ENCODE measurements at places on chromosomes 11 and 22.
A peak's percentile ranks its signal among the peaks of the same experiment; 100 is the strongest.

GRCh38 chr11:24389575-24389974 is 107.3 kb upstream of the LUZP2 start:
- DNase-seq = no peak

DNA sequence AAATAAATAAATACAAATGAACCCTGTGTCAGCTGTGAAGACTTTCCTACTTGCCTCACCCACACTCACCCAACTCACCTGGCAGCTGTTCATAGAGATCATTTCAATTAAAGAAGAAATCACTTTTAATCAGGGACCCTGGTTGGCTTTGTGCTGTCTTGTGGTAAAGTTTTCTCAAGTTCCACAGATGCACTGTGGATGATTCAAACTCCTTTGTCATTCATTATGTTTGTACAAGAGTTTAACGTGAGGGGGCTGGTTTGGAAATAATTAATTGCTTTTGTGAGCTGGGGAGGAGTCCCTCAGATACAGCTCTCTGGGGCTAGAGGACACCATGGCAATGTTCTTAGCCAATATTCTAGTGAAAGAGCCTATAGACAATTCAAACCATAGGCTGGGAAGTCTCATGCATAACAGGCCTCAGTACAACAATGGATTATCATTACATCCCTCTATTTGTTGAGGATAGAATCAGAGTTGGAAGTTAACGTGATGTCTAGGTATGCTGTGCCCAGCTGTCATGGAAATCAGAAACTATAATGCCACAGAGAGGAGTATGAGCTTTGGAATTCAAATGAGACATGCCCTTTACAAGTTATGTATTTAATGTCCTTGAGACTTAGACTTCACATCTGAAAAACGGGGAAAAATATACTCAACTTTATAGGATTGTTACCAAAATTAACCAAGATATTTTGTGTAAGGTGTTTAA is 698.5 kb downstream of the KCNA4 start:
- no peak for DNase-seq

DNA sequence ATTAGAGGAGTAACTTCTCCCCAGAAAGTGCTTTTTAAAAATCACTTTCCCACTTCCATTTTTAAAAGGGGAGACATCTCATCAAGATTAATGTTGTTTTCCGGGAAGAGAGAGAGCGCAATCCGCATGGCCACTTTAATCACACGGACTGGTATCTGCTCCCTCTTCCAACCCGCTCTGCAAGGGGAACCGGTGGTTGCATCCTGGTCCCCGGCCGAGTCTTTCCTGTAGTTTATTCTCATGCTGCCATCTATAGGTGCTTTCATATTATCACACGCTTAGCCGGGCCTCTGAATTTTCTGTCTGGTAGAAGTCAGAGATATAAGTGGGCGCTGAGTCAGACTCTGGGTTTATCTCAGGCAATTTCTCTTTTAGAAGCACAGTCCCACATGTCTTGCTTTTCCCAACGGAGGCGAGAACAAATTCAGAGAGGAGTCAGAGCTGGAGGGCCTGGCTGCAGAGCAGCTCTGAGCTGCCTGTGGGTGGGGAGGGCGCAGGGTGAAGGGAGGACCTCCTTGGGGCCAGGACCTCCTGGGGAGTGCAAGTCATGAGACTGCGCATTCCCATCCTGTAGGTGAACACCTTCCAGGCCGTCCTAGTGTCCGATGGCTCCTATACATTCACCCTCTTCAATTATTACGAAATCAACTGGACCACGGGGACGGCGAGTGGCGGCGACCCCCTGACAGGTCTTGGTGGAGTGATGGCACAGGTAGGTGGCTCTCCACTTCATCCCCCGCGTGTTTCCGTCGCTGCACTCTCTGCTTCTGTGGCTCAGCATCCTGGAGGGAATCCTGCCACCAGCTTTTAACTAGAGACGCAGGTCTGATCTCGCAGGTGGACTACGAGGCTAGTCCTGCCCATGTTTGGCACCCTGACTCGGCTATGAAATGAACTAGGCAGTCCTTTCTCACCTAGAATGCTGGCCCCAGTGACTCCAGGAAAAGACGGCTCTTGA is 11.7 kb downstream of the TECTA start:
- DNase-seq = no peak

GRCh38 chr11:92663539-92663938 is 305.9 kb upstream of the MTNR1B start:
- DNase-seq = no peak

- DNase-seq = no peak
Observed at GRCh38 chr22:38881464-38881871, 9.5 kb upstream of the CBX6 start.

DNA sequence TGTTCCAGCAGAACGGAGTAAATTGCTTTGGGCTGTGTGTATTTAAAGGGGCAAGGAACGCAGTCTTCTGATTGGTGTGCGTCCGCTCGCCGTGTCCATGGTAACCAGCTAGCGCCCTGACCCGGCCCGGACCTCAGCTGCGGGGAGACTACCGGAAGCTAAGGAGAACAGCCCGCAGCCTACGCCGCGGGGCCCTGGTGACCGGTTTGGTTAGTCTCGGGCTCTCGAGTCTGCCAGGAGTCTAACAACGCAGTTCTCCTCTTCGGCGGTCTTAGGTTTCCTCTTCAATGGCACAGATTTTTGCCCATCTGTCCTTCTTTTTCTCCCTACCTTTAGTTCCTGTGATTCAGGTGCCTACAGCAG is 3.5 kb upstream of the OR56A3 start:
- DNase-seq = no peak

GRCh38 chr11:104881117-104881794 is 17.0 kb downstream of the CASP12 start:
- DNase-seq = no peak

DNA sequence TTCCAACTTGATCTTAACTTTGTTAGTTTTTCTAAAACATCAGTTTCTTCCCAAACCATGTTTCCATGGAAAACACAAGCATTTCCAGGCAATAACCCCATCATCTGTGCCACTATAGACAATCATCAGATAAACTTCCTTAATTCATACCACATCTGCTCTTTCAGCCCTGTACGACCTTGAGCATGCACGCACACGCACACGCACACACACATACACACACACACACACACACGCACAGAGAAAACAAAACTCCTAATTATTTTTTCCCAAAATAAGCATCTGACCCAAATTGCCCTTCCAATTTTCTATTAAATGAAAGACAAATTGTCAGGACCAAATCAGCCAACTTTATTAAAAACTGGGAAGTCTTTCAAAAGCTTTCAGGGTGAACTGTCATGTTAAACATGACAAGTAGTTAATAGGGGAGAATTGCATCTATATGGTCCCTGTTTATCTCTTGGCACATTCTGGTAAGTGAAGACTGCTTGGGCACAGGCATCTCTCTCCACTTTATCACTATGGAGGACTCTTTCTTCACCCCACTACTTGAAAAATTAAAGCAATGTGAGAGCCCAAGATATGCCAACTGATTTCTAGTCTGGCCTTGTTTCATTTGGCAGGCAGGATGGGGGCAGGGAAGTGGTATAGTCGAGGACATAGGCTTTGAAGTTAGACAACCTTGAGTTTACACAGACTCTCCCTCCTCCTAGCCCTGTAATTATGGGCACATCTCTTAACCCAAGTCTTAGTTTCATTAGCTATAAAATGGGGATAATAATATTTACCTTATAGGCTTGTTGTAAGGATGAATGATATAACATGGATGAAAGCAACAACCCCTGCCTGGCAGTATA is 15.1 kb downstream of the ADM start:
- no peak for DNase-seq

- no peak for DNase-seq
Observed at GRCh38 chr11:111936040-111936540, 1.1 kb upstream of the DIXDC1 start.

DNA sequence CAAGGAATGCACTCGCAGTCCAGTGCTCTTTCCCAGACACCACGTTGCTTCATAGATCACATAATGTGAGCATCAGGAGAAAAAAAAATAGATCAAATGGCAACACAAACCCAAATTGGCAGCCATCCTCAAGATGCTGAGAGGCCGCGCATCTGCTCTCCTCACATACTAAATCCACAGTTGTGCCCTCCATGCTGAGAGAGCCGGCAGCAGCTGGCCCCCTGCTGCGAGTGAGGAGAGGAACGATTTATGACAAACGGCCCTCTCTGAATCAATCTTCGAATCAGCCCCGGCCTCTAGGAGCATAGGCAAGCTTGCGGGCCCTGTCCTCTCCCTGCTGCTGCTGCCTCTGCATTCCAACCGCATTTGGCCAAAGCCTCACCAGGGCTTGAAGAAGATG is 159.9 kb upstream of the TENM4 start:
- no peak for DNase-seq

DNA sequence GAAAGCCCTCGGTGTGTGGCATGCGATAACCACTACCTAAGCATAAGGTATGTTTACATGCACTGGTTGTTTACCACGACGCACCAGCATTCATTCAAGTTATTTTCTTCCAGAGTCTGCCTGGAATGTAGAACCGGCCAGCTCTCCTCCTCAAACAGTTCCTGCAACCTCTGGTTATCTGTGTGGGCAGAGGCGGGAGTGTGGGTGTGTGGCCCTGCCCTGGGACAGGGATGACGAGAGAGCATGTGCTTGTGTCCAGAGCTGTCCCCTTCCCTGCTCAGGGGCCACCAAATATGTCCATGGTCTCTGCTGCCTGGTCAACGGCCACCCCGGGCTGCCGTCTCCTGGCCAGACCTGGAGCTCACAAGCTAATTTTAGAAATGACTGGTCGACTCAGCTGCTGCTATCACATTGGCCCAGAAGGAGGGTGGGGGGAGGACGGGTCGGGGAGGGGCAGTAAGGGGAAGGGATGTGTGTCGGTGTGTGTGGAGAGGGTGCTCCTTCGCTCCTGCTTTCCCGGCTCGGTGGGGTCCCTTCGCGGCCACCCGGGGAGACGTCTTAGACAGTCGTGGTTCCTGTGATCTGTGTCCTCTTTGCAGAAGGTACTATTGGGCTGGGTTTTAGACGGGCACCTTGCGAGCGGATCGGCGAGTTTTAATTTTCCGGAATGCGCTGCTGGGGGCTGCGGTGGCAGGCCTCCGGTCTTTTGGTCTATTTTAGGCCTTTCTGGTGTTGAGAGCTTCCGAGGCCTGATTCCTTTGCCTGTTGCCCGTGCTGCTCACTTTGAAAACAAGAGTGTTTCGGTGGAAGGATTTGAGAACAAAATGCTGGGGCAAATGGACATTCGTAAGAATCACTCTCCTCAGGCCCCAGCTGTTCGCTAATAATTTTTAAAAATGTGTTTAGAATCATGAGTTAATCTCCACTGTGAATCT is at the start of gene MYO18B:
Gene MYO18B (plus strand): TSS at position 497 of the 935 bp plus-strand sequence. CDS start 18,905 bp downstream, outside the sequence.
- no peak for DNase-seq

DNA sequence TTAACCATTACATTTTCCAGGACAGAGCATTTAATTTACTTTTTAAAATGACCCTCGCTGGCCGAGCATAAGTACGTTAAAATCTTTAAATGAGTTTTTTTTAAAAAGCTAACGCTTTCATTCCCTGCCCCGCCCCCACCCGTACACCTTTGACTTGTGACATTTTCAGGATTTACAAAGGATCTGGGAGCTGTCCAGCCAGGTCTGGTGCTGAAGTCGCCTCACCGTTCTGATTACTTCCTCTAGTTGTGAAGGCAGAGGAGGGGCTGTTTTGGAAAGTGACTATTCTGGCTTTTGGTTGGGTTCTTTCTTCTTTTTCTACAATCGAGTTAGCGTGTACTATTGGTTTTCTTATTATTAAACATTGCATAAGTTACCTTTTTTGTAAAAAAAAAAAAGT is 2.9 kb downstream of the C11orf87 start:
- DNase-seq = no peak

DNA sequence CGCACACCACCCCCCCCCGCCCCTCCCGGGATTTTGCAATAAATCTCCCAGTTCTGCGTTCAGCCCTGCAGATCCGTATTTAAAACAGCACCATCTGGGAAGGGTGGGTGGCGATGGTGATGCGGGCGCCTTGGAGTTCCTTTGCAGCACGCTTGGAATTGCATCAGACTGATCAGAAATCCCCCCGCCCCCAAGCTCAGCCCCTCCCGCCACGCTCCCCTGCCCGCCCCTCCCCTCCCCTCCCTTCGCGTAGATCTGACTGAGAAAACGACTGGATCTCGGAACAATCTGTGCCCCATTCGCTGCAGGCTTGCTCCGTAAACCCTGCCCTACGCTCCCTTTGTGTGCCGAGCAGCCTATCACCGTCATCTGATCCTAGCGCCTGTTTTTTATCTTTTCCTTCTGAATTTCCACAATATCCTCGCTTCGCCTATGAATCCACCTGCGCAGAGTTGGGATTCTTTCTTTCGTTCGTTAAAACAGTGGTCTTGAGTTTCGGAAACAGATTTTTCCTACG is 18.1 kb upstream of the BDNF start:
- DNase-seq = no peak

DNA sequence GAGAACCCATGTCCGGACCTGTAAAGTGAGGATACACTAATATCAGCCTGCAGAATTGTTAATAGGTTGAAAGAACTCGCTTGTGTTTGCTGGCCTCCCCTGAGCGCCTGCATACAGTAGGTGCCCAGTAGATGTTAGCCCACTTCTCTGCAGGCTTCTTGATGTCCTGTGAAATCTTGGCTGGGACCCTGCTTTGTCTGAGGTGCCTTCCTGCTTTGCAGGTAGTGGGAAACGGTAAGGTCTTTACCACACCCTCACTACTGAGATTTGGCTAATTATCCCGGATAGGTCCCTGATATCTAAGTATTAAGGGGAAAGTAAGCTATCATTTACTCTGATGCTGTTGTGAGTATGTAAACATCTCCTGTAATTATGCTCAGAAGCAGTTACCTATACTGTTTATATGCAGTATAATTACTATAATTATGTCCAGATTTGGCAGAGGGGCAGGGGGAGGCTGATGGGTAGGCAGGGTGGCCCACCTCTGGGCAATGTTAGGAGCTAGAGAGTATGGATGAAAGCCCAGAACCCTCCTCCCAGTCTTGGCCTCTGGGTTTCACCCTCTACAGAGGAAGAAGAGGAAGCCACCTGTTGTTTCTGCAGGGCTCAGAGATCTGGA is 1.2 kb upstream of the ARRB1 start:
- DNase-seq = no peak

DNA sequence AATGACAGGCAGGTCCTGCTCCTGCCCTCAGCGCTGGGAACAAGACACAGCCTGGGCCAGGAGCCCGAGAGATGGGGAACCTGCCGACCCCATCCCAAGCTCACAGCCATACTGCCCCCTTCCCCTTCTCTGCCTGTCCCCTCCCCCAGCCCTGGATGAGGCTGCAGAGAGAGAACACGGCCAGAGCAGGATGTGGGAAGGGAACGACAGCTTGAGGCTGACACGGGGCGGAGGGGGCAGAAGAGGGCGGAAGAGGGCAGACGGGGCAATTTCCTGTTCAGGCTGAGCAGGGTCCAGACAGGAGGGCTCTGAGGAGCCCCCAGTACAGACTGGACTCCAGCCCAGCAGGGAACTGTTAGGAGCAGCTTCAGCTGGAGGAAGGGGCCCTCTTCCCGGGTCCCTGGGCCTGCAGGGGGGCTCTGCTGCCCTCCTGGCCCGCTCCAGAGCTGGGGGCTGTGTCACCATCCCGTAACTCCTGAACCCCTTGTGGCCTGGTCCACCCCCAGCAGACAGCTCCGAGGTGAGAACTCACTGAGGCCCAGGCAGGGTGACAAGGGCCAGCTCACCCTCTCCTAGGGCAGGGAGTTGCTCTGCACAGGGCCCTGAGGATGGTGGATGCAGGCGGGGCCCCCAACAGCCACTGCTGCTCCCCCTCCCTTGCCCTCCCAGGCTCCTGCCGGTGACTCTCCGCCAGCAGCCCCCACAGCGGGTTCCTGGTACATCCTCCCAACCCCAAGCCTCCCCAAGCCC is 5.7 kb downstream of the CTSD start:
- peak; percentile 41 for DNase-seq
